KBM-7 (cell line): ENCODE measurements at places on chromosomes 16 and 17.

DNA sequence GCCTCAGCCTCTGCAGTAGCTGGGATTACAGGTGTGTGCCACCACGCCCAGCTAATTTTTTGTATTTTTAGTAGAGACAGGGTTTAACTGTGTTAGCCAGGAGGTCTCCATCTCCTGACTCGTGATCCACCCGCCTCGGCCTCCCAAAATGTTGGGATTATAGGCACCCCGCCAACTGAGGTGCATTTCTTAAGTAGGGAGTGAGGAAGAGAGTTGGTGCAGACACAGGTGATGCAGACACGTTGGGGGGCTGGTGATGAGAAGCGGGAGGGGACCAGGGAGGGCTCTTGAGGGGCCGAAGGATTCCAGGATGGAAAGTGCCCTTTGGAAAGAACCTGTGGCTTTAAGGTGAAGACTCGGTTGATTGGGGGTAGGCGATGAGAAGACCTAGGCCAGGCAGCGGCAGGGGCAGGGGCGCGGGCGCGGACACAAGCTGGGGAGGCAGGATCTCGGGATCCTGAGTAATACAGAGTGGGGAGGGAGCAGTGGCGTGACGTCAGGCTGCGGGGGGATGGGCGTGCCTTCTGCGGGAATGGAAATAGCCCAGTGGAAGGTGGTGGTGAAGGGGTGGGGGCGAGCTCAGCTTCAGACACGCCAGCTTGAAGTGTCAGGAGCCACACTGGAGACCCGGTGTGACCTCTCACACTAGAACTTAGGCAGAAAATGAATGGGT, 2.5 kb upstream of the ATP6V0C start:
- no peak for DNase-seq

DNA sequence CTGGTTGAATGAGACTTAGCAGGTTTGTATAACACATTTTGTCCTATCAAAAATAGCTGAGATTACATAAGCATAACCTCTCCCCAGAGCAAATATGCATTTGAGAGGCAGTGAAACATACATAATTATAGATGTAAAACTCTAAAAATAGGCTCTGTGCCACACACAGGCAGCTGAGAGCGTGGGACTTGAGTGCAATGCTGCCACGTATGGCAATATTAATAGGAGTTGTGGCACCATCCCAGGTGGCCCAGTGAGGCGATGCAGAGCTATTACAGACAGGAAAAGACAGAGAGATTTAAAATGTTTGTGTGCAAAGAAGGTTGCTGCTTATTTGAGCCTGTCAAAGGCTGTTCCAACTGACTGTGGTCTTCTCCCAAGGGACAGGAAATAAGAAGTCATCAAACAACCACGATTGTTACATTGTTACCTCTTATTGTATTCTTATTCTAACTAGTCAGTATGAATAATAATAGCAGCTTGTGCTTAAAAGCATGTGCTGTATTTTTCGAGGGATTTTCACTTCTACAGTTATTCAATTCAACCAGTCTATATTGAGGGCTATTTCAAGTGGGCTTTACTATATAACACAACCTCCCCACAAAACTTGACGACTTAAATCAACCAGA, 116.5 kb downstream of the SALL1 start:
- no peak for DNase-seq

DNA sequence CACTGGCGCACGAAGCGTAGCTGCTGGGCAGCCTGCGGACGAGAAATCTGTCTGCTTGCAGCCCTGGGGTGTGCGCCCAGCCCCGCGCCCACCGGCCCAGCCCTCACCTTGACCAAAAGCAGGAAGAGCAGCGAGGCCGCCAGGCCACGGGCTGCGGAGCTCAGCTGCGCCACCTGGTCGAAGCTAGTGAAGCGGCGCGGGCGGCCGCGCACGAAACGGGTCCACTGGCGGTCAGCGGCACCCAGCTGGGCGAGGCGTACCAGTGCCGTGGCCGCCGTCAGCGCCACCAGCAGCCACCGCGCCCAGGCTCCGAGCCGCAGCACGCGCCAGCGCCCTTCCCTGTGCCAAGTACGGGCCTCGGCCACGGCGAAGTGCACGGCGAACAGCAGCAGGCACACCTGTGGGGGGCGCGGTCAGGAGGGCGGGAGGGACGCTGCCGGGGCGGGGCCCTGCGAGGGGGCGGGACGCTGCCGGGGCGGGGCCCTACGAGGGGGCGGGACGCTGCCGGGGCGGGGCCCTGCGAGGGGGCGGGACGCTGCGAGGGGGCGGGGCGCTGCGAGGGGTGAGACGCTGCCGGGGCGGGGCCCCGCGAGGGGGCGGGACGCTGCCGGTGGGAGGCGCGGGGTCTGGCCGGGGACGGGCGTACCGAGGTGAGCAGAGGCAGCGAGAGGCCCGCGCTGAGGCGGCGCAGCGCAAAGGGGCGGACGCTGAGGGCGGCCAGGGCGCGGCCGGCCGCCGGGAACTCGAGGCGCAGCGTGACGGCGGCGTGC, 43.2 kb downstream of the TSC2 start:
- no peak for DNase-seq

- DNase-seq = no peak
Measured at GRCh38 chr17:48047113-48047740, 932 bp upstream of the NFE2L1 start.

DNA sequence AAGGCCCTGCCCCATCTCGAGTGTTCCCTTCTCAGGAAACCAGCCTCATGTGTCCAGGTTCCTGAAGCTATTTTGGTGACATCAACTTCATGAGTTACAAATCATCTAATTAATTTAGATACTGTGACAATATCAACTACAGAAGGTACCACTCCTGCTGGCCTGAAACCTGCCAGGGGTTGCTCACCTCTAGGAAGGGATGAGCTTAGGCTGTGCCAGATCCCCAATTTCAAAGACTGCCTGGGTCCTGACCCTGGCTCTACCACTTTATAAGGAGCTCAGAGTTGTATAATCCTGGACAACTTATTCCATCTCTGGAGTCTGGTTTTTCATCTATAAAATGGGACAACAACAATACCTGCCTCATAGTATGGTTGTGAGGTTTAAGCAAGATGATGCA, 5.2 kb downstream of the C16orf78 start:
- DNase-seq = no peak

- DNase-seq = peak; percentile 62
Measured at GRCh38 chr17:74213861-74214391, 555 bp downstream of the TTYH2 start.

DNA sequence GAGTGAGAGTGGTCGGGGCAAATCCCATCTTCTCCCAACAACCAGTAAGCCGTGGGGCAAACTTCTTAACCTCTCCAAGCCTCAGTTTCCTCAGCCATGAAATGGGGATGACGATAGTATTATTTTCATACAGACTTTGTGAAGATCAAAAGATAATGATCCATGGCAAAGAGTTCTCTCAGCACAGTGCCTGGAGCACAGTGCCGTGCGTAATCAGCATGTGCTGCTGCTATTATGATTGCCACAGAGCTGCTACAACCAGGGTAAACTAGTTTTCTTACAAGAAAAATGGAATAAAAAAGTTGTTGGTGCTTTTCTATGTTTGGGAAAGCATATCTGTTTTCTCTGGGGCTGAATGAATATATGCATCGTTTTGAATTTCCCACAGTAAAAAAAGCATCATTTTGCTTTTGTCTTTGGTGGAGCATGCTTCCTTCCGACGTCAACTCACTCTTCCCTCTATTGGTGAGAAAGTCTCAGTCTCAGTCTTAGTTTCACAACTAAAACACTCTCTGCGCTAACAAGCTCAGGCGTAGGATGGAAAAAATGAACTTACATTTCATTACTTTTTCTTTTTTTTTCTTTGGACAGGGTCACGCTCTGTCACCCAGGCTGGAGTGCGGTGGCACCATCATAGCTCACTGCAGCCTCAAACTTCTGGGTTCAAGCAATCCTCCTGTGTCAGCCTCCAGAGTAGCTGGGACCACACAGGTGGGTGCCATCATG, 37.2 kb downstream of the CDK5R1 start:
- no peak for DNase-seq

- DNase-seq = peak; percentile 43
Measured at GRCh38 chr16:57500578-57501111, 14.4 kb upstream of the DOK4 start.

DNA sequence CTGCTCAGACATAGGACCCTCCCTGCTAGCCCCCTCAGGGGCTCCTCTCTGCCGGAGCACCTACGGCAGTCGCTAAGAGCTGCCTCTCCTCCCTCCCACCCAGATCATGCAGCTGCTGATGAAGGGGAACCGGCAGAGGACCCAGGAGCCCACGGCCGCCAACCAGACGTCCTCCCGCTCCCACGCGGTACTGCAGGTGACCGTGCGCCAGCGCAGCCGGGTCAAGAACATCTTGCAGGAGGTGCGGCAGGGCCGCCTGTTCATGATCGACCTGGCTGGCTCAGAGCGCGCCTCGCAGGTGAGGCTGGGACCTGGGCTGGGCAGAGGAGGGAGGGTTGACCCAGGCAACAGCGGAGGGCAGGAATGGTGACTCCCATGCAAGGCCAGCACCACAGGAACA, 17.0 kb downstream of the BTBD17 start:
- DNase-seq = no peak

DNA sequence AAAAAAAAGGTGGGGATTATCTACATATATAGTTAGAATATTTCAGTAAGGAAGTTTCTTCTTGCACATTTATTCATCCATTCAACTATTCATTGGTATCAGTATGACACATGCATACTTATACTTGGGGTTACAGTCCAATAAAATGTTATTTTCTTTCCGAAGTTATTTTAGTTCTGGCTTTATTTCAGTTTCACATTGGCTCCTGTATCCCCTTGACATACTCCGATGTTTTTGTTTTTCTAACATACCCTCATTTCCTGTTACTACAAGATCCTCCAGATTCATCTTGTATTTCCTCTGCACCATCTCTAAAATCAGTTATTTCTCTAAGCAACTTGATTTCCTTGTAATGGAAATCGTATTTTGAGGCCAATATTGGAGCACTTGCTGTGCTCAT, 435.5 kb upstream of the MON1B start:
- no peak for DNase-seq

DNA sequence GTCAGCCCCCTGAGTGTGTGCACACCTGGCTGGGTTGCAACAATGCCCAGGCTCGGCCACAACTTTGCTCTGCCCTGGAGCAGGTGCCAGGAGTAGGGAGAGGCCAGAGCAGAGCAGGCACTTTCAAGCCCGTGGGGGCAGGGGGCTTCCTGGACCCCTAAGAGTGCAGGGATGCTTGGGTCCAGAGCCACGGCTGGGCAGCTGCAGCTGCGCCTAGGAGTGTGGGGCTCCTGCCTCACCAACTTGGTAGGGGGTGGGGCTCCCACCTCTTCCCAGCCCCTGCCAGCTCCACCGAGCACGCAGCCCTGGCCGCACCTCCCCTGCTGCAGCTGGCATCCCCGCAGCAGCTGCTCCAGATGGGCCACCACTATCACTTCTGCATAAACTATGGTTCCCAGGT, 7.8 kb downstream of the OR3A2 start:
- no peak for DNase-seq

GRCh38 chr17:63434951-63435571, 11.0 kb downstream of the CYB561 start:
- peak; percentile 57 for DNase-seq

- no peak for DNase-seq
Measured at GRCh38 chr16:12876778-12877177, 24.6 kb upstream of the SHISA9 start.

DNA sequence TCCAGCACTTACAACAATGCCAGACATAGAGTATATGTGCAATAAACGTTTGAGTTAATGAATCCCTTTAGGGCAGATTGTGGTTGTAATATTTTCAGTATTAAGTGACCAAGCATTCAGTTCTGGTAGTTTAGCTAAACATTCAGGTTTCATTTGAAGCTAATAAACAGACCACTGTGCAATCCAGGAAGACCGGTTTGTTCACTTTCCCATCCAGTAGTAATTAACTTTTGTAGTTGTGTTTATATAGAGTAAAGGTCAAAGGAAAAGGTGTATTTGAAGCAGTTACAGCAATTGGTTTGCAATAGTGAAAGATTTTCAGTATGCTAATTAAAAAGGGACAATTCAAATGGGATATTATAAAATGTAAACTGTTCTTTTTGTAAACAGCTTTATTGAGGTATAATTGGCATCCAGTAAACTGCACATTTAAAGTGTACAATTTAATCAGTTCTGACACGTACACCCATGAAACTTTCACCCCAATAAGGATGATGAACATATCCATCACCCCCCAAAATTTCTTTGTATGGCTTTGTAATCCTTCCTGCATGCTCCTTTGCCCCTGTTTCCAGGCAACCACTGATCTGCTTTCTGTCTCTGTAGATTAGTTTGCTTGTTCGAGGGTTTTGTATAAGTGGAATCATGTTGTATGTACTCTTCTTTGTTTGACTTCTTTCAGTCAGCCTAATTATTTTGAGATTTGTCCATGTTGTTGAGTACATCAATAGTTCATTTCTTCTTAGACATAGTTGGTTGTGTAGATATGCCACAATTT, 26.3 kb downstream of the MRTFB start:
- no peak for DNase-seq

DNA sequence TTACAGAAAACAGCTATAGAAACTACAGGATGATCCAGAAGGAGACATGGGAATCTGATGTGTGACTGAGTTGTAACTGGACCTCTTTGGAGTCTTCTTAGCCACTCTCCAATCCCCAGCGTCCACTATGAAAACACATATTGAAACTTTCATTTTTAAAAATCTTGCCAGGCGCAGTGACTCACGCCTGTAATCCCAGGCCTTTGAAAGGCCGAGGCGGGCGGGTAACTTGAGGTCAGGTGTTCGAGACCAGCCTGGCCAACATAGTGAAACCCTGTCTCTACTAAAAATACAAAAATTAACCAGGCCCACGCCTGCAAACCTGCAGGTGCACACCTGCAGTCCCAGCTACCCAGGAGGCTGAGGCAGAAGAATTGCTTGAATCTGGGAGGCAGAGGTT, 53.3 kb downstream of the HIC1 start:
- DNase-seq = no peak

- DNase-seq = no peak
Measured at GRCh38 chr16:75093598-75094540, 22.7 kb downstream of the LDHD start.

DNA sequence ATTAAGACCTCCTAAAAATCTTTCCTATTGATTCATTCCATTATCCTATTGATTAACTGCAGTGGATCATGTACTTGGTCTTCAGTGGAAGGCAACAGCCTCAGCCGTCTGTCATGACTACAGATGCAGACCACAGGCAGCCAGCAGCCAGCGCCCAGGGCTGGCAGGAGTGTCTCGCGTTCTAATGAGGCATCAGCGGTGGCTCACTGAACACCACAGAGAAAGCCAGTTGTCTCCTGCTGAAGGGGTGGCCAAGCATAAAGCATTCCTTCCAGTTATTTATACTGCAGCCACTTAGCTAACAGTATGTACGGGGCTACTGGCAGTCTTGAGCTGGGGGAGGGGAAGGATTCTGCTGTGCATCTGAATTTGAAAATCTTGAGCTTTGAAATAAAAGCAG, 214.3 kb downstream of the IRX3 start:
- DNase-seq = no peak

GRCh38 chr17:57634713-57635465, 110.2 kb downstream of the CCDC182 start:
- no peak for DNase-seq

- DNase-seq = peak; percentile 94
Measured at GRCh38 chr16:85327731-85328675, 215.7 kb upstream of the CIBAR2 start.

GRCh38 chr17:12940699-12941098, 77.1 kb downstream of the ELAC2 start:
- no peak for DNase-seq

GRCh38 chr17:10325031-10325695, 47.6 kb downstream of the MYH13 start:
- DNase-seq = no peak
